Myocyte (in vitro differentiated cells): ENCODE measurements at places on chromosomes 5 and 9. TPM values are rescaled to one million over a fixed set of nuclear protein-coding genes. Genes with fewer than 3 reads are reported as not detected.

The FCN1 gene
- total RNA-seq, result not detected in 2 replicates

The DAPK1 gene
- total RNA-seq, result 56.2 and 68.3 TPM in 2 replicates

- peak; percentile 36 for DNase-seq
Measured at GRCh38 chr5:36611520-36612274, 5.3 kb downstream of the SLC1A3 start.

- DNase-seq, result peak; percentile 42
Measured at GRCh38 chr9:126146254-126147145, 180.1 kb upstream of the MVB12B start.

DNA sequence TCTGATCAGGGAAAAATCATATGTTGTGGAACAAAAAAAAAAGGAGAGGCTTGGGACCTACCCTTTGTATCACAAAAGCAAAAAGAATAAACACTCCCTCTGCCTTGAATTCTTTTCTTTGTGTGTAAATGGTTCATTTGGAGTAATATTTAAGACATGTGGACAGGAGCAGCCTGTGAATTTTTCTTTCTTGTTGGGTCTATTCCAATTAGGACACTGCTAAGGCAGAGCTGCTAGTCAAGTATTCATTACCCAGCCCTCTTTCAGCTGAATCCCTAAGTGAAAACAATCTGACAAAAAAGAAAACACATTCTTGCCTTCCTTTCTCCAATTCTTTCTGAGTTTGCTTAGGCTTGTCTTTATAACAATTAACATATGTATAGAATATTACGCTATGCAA lies 330.0 kb downstream of the EBF1 start:
- peak; percentile 36 for DNase-seq
